GM23248 (cell line): ENCODE measurements at places on chromosomes 3 and 15.
A peak's percentile ranks its signal among the peaks of the same experiment; 100 is the strongest.

GRCh38 chr3:113606539-113607218 lies 74.3 kb downstream of the SIDT1 start:
- DNase-seq: no peak

- no peak for DNase-seq
Measured at GRCh38 chr15:55475842-55476241, 32.2 kb downstream of the DNAAF4 start.

GRCh38 chr3:172324611-172325203 lies 123.5 kb downstream of the GHSR start:
- DNase-seq: no peak

DNA sequence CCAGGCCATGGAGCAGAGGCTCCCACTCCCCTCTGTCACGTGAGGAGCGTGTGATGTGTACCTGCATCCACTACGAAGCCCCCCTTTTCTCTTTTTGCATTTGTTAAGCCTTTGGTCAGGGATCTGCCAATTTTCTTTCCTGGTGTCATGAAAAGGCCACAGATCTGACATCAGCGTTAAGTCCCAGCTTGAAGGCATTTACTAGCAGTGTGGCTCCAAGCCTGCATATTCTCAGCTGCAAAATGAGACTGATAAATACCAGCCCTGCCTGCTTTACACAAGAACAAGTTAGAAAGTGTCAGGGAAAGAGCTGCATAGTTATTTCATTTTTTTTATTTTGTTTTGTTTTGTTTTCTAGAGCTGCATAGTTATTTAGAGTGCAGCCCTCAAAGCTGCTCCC lies 2.3 kb upstream of the ANKRD63 start:
- peak; percentile 52 for DNase-seq

DNA sequence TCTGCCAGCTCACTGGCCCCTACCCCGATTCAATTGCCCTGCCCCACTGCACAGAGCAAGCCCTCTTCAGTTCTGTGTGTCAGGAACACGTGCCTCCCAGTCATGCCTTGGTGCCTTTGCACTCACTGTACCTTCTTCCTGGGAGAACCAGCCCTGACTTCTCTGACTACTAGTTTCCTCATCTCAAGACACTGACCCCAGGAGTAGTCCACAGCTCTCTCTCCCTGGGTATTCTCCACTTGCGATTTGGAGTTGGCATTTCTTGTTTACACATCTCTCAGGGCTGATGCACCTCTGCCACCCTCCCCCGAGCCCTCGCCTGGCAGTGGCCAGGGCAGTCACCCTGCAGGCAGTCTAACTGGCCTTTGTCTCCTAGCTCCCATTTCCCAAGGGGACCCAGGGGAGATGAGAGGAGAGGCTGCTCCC lies 5.7 kb downstream of the CISH start:
- DNase-seq: no peak

DNA sequence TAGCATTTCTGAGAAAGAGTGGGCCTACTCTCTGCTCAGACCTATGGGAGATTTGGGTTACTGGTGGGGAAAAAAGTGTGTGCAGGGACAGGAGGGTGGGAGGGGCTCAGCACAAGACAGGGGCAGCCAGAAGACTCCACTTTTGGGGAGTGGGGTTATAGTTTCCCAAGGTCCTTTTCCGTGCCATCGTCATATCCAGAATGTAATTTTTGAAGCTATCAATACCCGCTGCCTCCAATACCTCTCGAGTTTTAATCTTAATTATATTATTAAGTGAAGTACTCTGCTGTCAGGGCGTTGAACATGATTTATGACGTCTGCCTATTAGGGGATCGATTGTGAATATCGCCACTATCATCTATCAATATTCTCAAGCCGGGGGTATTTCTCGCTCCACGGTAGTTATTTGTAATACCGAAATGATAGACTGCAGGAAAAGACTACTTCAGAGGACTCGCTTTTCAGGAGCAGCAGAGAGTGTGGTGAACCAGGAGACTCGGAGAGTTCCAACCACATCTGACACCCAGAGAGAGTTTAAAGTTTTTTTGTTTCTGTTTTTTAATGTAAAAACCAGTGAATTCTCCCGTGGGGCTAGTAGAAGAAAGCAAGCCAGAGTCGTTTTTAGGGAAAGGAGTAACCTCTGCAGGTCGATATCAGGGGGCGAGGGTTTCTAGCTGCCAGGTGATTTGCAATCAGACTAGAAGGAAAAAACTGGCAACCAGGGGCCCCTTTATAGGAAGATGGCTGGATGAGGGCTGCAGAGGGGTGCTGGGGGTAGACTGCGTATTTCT lies 20.6 kb downstream of the NR2F2 start:
- DNase-seq: no peak
